ENCODE measurements at places on chromosomes 1 and 21.

DNA sequence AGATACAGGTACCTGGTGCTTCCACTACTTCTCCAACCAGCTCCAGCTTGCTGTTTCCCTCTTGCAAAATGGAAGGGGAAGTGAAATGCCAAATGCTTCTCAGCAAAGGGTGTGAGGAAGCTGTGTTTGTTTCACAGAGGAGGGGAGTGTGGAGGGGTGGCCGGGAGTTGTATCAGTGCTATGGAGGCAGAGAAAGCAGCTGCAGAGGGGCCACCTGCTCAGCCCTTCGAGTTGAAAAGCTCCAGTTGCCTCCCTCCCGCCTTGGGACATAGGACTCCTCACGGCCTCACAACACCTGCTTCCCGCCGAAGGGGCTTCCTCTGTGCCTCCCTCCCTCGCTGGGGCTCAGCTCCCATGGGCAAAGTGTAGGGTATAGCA lies 12.1 kb upstream of the LINGO4 start:
- no peak for DNase-seq

DNA sequence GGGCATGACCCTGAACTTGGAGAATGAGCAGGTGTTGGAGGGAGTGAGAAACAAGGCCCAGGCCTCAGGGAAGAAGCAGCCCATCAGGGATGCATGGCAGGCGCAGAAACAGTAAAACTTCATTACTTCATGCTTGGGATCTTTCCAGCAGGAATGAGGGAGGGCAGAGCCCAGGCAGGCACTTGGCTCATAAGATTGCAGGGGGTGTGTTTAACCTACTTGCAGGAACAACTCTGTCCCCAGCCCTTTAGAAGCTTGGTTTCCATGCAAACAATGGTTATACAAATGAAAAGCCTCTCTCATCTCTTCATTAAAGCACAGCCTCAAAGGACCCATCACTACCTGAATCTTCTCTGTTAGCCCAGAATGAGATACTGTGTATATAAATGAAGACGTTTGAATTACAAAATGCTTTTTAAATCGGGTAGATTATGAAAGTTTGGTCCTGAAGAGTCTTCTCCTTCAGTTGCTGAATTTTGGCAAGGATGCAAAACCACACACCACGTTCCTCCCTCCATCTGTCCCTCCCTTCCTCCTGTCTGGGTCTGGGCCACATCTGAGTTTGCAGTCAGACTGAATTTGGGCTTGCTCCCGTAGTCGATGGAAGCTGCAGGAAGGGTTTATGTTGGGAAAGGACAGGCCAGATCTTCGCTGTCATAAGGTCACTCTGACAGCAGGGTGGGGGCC lies 154.4 kb upstream of the KLHDC7A start:
- DNase-seq, result no peak

DNA sequence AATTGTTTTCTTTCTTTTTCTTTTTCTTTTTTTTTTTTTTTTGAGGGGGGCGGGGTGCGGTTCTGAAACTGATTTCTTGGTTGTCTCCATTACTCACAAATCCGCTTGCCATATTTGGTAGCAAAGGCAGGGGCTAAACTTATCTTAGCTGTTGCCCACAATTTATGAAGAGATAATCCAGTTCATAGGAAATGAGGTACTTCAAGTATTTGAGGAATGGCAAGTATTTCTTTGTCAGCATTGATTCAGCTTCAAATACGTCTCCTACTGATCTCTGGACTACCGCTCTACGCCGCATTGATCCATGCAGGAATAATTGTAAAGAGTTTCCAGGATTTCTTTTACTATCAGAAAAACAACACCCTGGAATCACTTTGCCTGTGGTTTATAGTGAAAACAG lies 289.2 kb upstream of the DPYD start:
- DNase-seq, result peak; percentile 67

- DNase-seq, result no peak
These were observed 25.4 kb downstream of the ZNF362 start for GRCh38 chr1:33281554-33282303.

DNA sequence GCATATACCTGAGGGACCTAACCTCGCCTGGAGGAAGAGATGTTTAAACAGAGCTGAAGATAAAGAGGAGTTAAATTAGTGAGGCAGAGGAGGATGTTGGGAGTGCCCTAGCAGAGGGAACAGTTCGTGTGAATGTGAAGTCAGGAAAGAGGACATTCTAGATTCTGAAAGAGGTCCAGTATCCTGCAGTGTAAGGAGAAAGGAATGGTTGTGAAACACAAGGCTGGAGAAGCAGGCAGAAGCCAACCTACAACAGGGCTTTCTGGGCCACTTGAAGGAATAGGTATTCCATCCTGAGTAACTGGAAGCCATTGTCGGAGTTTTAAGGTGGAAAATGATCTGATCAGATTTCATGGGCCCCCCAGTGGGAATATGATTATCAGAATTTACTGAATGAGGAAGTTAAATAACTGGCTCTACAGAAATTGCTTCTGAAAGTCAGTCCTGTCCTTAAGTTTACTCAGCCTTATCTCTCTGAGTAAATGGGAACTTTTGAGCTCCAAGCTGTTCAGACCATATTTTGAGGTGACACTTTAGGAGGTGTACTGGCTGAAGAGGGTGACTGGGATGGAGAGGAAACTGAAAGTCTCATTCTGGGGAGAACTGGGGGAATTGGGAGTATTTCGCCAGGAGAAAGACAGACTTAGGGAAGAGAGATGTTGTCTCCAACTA lies 24.4 kb upstream of the FAAH start:
- DNase-seq, result no peak

Measured in AG04449 (cell line).